ENCODE measurements at places on chromosomes 3 and 15.
A peak's percentile ranks its signal among the peaks of the same experiment; 100 is the strongest.

DNA sequence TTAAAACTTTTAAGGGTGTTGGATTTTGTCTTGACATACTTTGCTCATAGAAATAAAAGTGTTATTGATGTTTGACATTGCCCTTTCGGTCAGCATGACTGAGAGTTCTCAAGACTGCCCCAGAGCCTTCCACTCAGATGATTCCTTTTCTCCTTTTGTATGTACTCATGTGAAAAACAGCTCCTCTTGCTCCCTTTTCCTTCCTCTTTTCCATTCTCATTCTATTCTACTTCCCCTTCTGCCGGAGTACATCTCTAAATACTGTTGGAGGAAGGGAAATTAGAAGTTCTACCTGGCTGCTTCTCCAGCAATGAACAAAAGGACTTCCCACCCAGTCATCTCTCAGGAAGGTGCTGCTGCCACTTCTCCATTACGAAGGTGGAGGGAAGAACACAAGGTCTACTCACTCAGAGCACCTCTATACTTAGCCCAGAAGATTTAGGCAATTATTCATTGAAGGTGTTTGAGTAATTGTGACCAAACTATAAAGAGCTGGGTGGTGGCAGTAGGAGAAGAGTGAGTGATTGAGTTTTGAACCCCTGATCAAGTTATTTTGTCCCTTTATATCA is 163.8 kb upstream of the MBNL1 start:
- no peak for DNase-seq

DNA sequence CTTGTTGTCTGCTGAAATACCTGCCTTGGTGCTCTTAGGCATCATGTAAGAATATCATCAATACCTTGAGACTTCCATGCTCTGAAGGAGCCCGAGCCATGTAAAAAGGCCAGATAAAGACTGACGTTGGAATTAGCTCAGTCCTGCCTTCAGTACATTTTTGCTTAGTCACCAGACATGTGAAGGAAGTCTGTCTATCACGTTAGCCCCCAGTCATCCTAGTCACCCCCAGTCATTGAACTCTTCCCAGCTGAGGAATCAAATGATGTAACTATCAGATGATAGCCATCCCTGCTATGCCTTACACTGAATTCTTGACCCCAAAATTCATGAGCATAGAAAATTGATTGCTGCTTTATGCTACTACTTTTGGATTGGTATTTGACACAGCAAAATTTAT is 351.2 kb upstream of the SGO1 start:
- no peak for DNase-seq

GRCh38 chr3:21100656-21101359 is 650.2 kb downstream of the ZNF385D start:
- DNase-seq, result no peak

DNA sequence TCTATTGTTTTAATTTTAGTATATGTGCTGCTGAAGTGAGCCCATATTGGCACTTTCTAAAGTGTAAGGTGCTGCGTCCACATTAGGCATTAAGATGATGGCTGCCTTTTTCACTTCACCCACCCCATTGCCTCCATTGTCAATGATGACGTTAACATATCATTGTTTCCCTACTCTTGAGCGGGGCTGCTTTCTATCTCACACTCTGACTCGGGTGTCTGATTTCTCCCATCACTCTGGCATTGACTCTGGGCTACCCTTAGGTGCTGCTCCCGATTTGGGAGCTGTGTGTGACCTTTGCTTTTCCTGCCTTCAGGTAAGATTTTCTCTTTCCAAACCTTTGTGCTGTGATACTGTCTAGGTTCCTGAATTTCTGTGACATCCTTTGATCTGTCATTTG is 28.8 kb downstream of the CGNL1 start:
- DNase-seq, result no peak

- DNase-seq, result no peak
These were observed 416.1 kb downstream of the ERC2 start for GRCh38 chr3:56052188-56052587.

GRCh38 chr15:34582461-34583371 is 735 bp downstream of the GOLGA8B start:
- peak; percentile 14 for DNase-seq

GRCh38 chr3:142965581-142965980 is 2.1 kb upstream of the PAQR9 start:
- no peak for DNase-seq

DNA sequence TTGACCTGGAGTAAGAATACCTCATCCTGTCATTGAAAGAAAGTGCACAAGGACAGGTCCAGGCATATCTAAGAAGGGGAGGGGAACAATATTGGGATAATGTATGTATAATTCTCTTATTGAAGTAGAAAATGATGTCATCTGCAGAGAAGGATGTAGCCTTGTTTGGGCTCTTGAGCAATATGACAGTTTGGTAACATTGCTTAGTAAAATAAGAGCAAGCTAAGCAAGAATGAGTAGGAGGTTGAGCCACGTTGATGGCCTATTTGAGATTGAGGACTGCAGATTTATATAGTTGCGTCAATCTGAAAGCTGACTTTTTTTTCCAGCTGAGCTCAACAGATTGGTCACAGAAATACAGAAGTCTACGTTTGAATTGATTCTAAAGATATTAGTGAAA is 145.2 kb downstream of the FILIP1L start:
- DNase-seq, result no peak

Measured in activated CD8-positive, alpha-beta memory T cell treated with anti-CD3 and anti-CD28 coated beads for 1 hour (primary cell).